ENCODE measurements at places on chromosomes 2 and 18.

GRCh38 chr18:9348079-9348671 is 13.6 kb downstream of the TWSG1 start:
- DNase-seq = no peak

DNA sequence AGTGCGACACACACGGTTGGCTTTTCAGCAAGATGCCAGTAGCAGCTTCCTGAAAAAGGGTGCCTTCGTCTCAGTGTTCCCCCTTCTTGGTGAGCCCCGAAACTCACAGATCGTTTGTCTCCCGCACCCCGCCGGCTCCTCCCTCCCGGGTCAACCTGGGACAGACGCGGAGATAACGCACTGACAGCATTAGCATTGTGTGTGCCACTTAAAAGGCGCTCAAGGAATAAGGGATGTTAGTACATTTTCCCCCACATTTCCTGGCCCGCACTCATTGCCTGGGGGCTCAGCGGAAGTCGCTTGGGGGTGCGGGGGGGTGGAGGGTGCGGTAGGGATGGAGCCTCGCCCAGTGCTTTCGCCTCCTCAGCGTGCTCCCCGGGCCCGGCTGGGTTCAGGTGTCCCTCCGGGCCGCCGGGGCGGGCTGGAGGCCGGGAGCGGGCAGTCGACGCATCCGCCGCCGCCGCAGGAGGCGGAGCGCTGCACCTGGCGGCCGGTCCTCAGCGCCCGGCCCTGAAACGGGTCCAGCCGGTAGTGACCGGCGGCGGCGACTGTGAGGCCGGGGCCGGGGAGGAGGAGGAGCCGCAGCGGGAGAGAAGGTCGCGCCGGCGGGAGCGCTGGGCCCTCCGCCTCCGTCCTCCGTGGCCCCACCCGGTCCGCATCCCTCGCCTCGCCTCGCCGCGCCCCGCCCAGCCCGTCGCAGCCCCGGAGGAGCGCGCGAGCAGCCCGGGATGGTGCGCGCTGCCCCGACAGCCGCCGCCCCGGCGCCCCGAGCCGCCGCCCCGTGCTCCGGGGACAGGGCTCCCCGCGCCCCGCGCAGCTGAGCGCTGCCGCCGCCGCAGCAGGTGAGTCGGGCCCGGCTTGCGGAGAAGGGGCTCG is at the start of gene MFSD6:
Gene MFSD6, plus strand, starts transcription at position 694 of the 876 bp plus-strand sequence. CDS start 27,675 bp downstream, outside the sequence.
- no peak for DNase-seq

DNA sequence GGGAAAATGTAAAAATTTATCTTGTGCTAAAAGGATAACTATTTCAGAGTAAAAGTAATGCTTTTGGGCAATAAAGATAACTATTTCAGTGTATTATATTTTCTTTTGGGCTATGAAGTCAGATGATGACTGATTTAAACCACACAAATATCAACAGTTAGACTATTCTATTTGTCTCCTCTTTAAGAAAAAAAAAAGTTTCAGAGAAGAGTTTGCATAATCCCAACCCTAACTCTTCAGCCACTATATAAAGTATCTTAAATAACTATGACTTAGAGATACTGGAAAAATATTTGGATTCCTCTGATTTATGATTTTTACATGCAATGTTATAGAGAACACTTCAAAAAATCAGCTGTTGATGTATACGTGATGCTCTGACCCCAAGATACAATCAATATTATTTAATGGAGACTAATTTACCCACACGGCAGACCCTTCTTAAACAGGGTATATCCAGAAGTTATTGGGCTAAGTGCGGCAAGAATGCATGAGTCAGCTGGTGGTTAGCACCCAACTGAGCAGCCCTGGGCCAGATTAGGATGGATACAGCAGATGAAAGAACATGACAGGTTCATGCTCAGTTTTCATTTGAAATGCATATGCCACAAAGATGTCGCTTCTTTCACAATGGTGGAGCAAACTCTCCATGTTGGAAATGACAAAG is 279.0 kb downstream of the AFF3 start:
- no peak for DNase-seq

DNA sequence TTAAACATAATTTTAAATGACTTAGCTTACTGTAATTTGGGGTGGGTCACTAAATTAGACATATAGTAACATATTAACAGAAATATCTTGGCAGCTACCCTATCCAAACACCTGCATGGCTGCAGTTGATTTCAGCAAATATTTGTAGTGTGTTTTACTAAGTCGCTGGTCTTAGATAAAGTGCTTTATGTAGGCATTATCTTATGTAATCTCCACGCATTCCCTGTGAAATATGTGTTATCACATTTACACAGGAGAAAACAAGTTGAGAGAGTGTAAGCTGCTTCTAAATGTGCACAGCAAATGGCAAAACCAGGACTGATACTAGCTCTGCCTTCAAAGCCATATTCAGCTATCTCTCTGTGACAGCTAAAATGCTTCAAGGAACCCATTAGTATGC is 72.0 kb downstream of the NYAP2 start:
- DNase-seq = peak; percentile 46

DNA sequence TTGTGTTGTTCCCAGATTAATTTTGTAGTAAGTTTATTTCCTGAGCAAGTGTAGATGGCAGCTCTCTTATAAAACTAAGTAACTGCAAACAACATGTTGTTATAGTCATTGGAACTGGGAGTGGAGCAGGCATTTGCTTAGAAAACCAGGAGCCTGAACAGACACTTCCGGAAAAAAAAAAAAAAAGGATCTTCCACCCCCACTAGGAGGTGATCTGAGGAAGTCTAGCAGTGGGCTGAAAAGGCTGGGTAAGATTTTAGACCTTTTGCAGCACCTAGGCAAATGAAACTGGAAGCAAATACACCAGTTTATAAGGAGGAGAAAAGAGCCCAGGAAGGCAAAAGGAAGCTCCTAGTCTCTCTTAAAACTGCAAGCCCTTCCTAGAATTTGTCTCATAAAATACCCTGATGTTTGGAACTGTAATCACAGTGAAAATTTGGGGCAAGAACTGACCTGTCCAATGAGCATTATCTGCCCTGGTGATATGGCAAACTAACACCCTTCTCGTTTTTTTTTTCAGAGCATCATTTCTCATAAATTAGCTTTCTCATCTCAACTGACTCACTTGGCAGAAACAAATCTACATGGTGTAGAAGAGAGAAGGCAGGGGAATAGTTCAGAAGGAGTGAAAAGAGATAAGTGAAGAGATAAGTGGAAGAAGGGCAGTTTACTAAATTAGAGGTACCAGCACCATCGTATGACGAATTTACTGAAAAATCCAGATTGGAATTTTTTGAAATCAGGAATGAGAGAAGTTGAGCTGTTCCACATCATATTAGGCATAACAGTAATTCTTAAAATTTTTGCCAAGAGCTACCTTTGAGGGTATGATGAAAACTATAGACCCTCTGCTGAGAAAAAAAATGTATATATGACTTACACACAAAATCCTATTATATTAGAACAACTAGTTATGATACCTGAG is 4.2 kb upstream of the CCNYL1 start:
- DNase-seq = no peak

DNA sequence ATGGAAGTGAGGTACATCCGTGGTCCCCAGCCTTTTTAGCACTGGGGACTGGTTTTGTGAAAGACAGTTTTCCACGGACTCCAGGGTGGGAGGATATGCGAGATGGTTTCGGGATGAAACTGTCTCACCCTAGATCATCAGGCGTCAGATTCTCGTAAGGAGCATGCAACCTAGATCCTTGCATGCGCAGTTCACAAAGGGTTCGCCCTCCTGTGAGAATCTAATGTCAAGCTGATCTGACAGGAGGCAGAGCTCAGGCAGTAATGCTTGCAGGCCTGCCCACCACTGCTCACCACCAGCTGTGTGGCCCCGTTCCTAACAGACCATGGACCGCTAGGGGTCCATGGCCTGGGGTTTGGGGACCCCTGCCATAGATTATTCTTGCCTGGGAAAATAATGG is 11.6 kb downstream of the B3GNT2 start:
- no peak for DNase-seq

DNA sequence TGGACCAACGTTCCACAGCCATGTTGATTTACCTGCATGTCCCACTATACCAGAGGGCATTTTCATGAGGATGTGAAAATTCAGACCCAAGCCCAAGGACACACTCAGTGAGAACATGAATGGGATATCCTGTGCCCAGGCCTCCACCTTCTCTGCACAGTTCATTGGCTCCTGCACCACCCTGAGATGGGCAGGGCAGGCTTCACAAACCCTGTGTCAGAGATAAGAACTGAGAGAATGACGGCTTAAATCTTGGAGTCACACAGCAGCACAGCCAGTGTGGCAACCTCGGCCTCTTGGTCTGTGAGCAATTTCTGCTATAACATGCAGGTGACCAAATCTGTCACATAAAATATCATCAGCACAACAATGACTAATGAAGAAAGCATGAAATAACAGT is 71.9 kb downstream of the UXS1 start:
- DNase-seq = no peak

- no peak for DNase-seq
These were observed 1184.9 kb upstream of the ACVR2A start for GRCh38 chr2:146659976-146660375.

GRCh38 chr2:200828572-200829257 is 17.0 kb downstream of the BZW1 start:
- no peak for DNase-seq

DNA sequence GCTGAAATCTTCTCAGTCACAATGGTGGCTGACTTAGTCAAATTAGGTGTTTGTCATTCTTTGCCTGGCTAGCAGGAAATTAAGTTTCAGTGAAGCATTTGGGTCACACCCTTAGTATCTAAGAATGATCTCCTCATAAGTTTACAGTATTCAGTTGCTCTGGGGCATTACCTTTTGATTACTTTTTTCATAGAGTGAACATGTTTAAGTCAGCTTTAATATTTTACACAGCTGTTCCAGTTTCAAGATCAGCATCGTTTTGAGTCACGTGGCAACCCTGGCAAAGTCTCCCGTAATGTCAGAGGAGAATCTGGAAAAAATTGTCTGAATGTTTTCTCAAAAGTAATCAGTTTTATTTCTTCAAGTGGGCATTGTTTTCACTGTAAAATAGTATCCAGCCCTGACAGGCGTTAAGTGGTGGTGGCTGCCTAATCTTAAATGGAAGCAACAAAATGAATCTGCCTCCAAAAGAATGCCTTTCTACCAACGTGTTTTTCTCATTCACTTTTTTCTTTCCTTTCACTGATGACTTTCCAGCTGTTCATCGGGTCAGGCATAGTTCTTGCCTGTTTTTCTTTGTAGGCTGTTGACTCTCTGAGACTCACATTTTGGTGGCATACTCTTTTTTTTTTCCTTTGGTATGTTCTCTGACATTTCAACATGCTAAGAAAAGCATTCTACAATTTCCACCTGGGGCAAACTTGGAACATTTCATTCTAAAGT is 319.6 kb upstream of the TCF4 start:
- no peak for DNase-seq

DNA sequence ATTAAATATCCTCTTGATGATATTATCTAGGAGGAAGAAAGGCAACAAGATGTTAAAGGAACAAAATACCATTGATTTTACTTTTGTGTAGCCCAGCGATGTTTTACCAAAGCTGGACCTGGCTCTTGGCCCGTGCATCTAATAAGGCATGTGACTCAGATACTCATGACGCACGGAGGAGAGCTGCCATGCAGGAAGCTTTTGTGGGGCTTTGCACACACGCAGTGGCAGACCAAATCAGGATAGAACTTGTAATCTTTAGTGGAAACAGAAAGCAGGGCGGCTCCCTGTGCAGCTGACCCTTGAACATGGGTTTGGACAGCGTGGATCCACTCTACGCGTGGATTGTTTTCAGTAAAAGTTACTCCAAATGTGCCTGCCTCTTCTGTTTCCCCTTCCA is 190.0 kb downstream of the NAPG start:
- no peak for DNase-seq

GRCh38 chr2:142877216-142877838 is at the start of gene KYNU:
Gene KYNU (plus strand): TSS chr2:142877664. CDS start chr2:142885368, 7,704 bp downstream.
- no peak for DNase-seq

DNA sequence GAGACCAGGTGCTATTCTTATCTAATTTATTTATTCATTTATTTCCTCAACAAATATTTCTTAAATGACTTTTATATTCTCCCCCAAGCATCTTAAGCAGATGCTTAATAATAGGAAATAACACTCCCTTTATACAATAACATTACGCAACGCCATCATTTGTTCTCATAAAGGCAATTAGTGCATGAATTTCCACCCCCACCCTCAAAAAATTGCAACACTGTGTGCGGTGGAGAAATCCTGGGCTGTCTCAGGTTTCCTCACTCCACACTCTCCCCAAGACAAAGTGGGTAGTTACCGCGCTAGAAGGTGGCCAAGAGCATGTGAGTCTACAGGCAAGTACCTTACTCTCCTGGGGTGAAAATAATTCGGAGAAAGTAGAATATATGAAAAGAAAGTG is 37.0 kb upstream of the CTDP1 start:
- DNase-seq = no peak

DNA sequence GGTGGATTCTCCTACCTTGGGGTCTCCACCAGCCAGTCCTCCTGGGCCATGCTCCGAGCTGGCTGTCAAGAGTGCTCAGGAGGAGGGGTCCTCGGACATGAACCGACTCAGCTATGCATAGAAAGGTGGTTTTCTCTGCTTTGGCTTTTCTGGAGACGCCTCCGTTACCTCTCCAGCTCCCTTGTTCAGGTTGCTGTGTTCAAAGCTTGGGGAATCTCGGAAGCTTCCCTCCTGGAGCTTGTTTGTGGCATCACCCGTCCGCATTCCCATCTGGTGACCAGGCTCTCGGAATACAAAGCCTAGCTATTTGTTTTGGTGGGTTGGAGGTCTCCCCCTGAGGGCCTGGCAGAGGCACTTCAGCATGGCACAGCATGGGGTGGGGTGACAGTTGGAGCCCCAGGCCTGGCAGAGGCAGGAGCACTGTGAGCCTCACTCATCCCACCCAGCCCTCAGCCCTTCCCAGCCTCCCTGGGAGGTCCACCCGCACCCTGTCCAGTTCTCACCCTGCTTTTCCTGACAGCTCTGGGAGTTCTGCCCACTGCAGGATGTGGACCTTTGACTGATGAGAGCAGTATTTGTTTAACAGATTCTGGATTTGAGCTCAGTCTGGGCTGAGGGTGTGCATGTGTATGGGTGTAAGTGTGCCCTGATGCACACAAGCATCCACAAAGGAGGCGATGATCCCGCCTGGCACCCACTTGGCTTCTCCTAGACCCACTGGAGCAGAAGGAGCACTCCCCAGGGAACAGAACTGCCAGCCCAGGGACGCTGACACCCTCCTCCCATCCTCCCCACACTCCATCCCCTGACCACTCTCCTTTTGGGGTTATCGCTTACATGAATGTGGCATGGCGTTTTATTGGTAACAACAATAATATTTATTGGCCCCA is 107.3 kb upstream of the HS6ST1 start:
- no peak for DNase-seq

GRCh38 chr18:62446511-62446910 is 76.3 kb upstream of the ZCCHC2 start:
- no peak for DNase-seq

- DNase-seq = no peak
These were observed 368.5 kb downstream of the ZEB2 start for GRCh38 chr2:144151405-144151804.

DNA sequence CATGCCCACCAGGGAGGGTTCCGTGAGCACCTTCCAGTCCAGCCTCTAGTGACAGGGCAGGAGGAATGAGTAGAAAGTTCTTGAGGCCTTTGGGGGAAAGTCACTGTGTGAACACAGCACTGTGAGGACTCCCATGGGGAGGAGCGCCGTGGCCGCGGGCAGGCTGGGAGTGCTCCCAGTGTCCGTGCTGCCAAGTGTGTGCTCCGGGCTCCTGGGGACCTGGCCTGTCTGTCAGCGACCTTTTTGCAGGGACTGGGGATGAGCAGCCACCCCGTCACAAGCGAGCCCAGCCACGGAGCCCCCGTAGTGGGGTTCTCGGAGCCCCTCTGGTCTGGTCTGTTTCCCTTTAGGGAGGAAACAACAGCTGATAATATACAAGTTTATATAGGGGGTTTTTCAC is 36.8 kb downstream of the PDIA6 start:
- no peak for DNase-seq

GRCh38 chr18:57051657-57052044 is 95.2 kb upstream of the BOD1L2 start:
- DNase-seq = no peak

All from CMK (cell line).